Stimulated activated CD4-positive, alpha-beta T cell treated with anti-CD3 and anti-CD28 coated beads, Interleukin-12 subunit alpha, Interleukin-12 subunit beta, amount 100 ng/mL, for 24 hours (primary cell): ENCODE measurements at places on chromosomes 3 and 15.

GRCh38 chr3:194314388-194315068 is 36.6 kb downstream of the CPN2 start:
- DNase-seq, result no peak

GRCh38 chr3:45477041-45477725 is 88.8 kb downstream of the LARS2 start:
- DNase-seq, result no peak

GRCh38 chr3:182436547-182436946 is 356.8 kb upstream of the ATP11B start:
- DNase-seq, result no peak

GRCh38 chr3:131723343-131723742 is 220.6 kb upstream of the MRPL3 start:
- DNase-seq, result no peak

DNA sequence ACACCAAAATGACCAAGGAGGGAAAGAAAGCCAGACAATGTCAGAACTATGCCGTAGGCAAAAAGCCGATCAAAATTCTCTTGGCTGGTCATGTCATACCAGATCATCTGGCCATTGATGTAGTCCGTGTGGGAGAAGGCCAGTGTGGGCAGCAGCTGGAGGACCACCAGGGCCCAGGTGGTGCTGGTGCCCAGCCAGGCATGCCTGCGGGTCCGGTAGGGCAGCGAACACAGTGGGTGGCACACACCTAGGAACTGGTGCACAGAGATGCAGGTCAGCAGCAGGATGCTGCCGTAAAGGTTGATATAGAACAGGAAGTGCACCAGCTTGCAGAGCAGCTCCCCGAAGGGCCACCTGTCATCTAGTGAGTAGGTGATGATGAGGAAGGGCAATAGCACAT is 39.5 kb downstream of the MFSD1 start:
- DNase-seq, result no peak
